ENCODE measurements at places on chromosomes 11 and 22. TPM values are rescaled to one million over a fixed set of nuclear protein-coding genes. Genes with fewer than 3 reads are reported as not detected.

The PIH1D2 gene
- 1.1 TPM for total RNA-seq

DNA sequence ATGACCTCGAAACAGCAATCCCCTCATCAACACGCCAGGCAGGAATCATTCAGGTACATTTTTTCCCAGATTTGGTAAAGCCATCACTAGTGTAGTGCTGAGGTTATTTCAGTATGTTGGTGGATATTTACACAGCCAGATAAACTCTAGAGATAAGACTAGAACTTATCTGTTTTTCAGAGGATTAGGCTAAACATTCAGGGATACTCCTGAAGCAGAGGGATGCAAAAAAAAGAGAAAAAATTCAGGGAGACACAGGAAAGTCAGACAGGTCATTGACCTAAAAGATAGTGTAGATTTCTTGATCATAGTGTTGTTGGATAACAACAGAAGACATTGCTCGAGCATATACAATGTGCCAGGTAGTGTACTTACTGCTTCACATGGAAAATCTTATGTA, 93.2 kb downstream of the ATM start:
- no peak overlapping the region for H3K4me3 ChIP-seq
- H3K27me3 ChIP-seq = no peaks in the 10 kb centered on the region
- H3K4me1 ChIP-seq = no peaks in the 10 kb centered on the region
- H3K27ac ChIP-seq = no peak overlapping the region
- H3K36me3 ChIP-seq = peaks cover 25% of the 10 kb centered on the region
- no peak for DNase-seq

GRCh38 chr11:19728436-19728835, 15.8 kb downstream of the NAV2 start:
- no peak overlapping the region for H3K4me3 ChIP-seq
- peaks cover 3% of the 10 kb centered on the region for H3K27me3 ChIP-seq
- no peak overlapping the region for H3K27ac ChIP-seq
- DNase-seq = no peak

DNA sequence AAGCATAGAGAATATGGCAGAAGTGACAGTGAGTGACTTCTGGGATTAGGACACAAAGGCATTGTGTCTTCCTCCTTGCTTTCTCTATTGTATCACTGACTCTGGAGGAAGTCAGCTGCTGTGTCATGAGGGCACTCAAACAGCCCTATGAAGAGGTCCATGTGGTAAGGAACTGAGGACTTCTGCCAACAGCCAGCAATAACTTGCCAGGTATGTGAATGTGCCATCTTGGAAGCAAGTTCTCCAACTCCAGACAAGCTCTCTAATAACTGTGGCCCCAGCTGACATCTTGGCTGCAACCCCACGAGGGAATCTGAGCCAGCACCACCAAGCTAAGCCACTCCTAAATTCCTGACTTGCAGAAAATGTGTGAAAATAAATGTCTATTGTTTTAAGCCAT, 83.6 kb upstream of the ZBED5 start:
- DNase-seq = no peak
- no peak overlapping the region for H3K4me3 ChIP-seq
- peaks cover 12% of the 10 kb centered on the region for H3K4me1 ChIP-seq
- H3K36me3 ChIP-seq = no peaks in the 10 kb centered on the region

Data from muscle of leg (tissue), 16 donors.